Gastroesophageal sphincter (tissue), 4 donors: ENCODE measurements at places on chromosomes 16 and 17. TPM values are rescaled to one million over a fixed set of nuclear protein-coding genes. Genes with fewer than 3 reads are reported as not detected.
A peak's percentile ranks its signal among the peaks of the same experiment; 100 is the strongest.

GRCh38 chr17:43367737-43368242 lies 31.0 kb upstream of the ARL4D start:
- ATAC-seq: peak; percentile 53

DNA sequence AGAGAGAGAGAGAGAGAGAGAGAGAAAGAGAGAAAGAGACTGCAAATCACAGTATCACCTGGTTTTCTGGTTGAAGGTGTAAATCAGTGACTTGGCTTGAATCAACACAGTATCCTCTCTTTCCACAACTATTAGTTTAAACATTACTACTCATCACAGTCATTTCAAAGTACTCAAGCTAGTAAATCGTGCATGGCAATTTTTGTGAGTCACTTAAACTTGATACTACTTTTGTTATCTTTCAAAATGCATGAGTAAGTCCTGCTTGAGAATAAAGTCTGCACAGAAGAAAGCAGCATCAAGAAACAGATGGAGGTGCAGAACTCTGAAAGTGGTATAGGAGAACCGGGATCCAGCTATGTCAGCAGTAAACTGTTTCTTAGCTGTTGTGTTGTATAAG lies 535.4 kb downstream of the CDH8 start:
- ATAC-seq: no peak

- ATAC-seq: no peak
Measured at GRCh38 chr17:72171703-72172667, 51.2 kb downstream of the SOX9 start.

DNA sequence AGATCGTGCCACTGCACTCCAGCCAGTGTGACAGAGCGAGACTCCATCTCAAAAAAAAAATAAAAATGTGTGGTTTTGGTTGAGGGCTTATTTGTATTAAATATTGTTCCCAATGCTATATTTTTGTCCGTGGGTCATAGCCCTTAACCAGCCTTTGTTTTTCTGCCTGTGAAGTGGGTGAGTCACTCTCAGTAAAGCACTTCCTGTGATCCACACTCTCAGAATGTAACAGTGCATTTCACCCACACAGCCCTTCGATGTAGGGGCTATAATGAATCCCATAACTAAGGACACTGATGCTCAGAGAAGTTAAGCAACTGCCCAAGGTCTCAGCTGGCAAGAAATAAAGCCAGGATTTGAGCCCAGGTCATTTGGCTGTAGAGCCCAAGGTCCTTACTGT lies 34.7 kb upstream of the POLR3E start:
- ATAC-seq: no peak

DNA sequence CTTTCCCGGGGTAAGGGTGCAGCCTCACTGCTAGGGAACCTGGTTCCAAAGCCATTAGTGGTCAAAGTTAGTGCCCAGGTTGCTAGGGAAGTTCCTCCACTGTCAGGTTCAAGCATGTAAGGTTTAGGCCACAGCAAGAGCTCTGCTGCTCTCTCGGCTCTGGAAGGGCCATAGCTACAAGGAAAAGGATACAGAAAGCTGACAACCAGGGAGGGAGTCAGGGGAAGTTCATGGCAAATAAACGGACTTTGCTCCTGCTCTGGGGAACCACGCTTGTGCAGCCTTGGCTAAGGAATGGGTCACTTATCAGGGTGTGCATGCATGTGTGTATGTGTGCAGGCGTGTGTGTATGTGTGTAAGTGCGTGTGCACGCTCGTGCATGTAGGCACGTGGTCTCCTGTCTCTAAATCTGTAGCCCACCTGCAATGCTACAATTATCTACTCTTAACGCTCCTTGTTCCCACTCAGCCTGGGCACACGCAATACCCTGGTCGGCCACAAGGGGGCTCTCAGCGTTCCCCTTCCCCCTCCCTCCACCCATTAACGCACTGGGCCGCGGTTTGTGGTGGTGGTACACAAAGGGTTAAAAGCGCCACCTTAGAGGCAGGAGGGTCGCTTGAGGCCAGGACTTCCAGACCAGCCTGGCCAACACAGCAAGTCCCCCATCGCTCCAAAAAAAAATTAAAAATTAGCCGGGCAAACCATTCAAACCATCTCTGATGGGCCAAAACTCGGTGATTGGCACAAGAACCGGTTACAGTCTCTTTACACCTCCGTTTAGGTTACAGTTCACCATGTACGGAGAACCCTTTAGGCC lies 48.4 kb upstream of the KDM8 start:
- ATAC-seq: no peak

DNA sequence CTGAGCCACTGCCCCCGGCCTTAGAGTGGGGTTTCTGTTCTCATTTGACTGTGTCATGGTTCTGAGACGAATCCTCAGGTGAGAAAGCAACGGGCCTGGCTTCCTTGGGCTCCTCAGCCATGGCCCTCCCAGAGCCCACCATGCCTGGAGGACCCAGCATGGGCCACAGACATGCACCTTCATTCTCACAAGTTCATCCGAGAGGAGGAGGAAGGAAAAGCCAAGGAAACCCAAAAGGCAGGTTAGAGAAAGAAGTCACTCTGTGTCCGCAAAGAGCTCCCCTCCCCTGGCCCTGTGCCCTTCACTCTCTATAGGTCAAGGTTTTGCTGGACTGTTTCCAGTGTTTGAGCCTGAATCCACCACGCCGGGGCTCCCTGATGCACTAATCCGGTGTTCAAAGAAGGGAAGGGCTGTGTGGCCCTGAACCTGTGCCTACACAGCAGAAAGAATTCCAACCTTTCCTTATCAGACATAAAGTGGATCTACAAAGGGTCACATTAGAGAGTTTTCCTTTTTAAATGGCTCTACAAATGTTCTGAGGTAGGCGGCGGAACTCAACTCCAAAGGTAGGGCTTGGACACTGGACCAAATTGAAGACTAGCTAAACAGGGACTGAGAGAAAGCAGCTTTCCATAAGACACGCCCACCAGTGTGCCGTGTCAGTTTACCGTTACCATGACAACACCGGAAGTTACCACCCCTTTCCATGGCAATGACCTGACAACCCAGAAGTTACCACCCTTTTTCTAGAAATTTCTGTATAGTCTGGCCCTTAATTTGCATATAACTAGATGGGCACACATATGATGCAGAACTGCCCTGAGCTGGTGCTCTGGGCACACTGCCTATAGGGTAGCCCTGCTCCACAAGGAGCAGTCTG lies 15.9 kb upstream of the PECAM1 start:
- no peak for ATAC-seq

DNA sequence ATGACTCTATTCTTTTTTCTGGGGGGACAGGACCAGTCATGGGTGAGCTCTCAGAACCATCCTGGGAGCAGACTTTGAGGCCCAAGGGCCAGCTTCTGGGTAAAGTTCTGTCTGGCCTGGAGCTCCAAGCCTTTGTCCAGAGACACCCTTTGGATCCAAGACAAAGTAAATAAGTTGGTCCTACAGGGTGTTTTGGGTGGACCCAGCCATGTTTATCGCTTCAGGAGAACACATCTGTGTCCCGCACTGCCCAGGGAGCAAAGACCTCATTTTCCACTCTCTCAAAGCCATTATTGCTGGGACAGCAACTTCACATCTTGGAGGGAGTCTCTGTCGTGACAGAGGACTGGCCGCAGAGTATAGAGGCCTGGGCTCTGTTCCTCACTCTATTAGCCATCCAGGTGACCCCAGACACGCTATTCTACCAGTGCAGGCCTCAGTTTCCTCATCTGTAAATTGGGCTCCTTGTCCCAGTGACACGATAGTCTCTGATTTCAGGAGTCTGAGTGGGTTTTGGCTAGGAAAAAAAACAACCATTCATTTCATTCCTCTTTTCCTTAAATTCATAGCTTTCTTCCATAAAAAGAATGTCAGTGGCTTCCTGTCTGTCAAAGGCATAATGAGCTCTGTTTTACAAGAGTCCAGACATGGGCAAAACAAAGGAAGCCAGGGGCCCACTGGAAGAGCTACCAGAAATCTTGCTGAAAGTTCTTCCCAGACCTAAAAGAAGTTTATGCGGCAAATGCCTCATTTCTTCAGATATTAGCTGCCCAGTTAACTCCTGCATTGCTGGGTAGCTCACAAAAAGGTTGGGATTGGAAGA lies 62.4 kb downstream of the PECAM1 start:
- ATAC-seq: peak; percentile 11

GRCh38 chr17:57475796-57476195 lies 219.5 kb downstream of the MSI2 start:
- no peak for ATAC-seq

DNA sequence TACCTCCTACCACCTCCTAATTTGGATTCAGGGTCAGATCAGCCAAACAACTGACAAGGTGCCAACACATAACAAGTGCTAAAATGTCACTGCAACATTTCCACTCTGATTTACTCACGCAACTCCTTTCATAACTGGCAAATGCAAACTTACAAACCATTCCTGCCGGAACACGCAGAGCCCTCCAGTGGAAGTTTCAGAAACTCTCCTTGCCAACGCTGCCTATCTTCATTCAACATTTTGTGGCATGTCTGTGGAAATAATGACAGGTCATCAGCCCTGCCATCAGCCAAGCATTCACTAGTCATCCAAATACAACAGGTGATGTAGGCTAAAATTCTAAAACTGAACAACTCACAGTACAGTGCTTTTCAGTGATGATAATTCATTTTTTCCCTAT lies 37.7 kb upstream of the OR3A1 start:
- ATAC-seq: no peak

DNA sequence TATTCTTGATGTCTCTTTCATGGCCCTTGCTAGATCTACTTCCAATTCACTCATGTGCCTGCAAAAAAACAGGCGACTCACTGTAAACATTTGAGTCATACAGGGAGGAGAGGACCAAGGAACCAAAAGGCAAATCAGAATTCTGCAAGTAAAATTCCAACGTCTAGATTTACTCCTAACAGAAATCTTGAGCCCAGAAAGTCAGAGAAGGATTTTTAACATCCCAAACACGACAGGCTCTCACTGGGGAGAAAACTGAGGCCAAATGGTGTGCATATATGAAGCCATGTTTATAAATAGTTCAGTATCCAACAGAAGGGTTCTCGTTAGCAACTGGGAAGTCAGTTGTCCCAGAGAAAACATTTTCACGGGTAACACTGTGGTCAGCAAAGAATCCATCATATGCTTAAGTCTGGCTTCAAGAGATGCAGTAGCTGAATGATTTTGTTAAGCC lies 40.1 kb downstream of the LITAF start:
- peak; percentile 65 for ATAC-seq

GRCh38 chr16:15817446-15817845 lies 39.4 kb downstream of the MYH11 start:
- peak; percentile 35 for ATAC-seq

DNA sequence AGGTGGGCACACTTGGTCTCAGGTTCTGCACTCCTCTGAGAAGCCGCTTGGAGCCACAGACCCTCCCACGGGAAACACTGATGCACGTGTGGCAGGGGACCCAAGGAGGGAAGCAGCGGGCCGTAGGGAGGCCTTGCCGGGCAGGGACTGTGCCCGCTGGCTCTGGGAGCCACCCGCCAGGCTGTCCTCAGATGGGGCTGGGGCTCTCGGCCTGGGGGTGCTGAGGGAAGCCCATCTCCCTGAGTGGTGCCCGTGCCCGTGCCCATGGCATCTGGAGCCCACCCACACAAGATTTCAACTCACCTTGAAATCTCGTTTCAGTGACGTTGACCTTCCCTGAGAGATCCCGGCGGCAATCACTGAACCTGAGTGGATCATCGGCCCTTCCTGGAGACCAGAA lies 12.6 kb upstream of the CCDC154 start:
- ATAC-seq: no peak

DNA sequence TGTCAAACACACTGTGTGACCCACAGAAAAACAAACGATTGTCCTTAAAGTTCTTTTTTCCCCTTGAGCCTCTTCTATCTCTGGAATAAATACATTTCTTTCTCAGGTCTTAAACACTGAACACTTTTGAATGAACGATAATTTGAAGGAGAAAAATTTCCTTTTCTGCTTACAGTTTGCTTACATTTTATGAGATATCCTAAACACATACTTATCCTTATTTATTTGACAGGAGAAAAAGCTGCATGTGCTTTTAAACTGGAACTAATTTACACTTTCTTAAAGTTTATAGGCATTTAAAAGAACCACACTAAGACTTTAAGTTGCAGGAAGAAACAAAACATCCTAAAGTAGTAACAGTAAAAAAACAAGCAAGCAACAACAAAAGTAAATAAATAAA lies 4.7 kb upstream of the IGF2BP1 start:
- ATAC-seq: no peak

- ATAC-seq: no peak
Measured at GRCh38 chr17:72952641-72953315, 139.7 kb downstream of the SLC39A11 start.

DNA sequence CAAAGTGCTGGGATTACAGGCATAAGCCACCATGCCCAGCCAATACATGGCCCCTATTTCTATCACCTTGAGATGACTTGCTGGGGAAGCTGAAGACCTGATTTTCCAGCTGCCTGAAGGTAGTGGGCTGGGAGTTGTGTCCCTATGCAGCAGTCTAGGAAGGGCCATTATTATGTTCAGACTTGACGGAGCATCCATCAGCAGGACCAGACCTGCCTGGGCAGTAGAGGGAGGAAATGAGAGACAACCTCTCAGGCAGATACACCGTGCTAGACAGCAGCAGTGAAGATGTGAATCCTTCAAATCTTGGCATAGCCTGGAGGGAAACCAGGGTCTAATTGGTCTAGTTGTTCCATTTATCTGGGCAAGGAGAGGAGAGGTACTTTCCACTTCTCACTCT lies 35.6 kb upstream of the PHOSPHO1 start:
- ATAC-seq: no peak

GRCh38 chr17:65666876-65667321 lies 105.5 kb upstream of the AXIN2 start:
- ATAC-seq: no peak

DNA sequence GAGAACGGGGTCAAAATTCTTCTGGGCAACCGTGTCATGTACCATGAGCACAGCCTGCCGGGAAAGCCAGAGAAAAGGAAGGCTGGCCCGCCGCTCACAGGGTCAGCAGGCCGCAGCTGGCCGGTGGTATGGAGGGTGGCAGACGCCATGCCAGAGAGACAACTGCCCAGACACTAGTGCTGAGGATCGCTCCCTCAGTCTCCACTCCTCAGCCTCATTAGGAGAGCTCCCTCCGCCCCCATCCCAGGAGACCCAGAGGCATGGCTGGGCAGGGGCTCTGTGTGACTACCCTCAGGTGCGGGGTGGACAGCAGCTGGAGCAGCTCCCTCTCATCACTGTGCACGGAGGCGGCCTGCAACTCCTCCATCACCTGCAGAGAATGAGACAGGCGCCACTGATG lies 3.2 kb downstream of the MPP3 start:
- ATAC-seq: no peak

Gene HAPSTR1
- 63.2 TPM for total RNA-seq

Gene PDIA2
- total RNA-seq: 0.81 TPM
